ENCODE measurements at places on chromosomes 3 and 15.

DNA sequence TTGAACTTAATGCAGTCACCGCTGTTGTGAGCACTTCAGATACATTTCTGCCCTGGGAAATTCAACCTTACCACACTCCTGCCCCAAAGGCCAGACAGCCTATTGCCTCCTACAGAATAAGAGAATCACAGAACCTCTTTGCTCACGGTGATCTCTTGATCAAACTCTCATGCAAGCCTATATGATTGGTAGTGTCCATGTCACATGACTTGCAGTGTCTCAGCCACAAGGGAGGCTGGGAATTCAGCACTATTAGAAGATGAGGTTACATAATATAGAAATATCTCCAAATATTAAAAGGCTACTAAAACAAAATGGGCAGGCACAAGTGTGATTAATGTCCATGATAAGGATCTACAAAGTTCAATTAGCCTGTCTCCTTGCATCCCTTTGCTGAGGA, 3.8 kb upstream of the PCOLCE2 start:
- DNase-seq: no peak

- no peak for DNase-seq
These were observed 10.6 kb downstream of the RPS27L start for GRCh38 chr15:63146684-63147083.

DNA sequence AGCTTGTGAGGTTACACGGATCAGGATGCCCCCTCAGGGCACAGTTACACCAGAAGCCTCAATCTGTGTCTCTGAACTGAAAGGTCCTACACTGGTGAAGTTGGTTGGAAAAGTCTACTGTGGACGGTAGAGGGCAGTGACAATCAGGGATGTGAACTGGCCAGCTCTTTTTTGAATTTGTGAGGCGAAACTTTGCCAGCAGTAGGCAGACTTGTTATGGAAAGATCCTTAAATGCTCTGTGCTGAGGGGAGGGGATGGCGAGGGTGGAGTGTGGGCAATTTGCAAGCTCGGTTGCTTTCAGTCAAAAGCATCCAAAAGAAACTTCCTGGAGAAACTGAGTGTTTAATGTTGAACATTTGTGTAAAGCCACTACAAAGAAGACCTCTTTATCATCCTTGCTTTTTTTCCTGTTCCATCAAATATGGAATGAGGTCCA, 127.4 kb upstream of the ABHD17C start:
- DNase-seq: no peak

DNA sequence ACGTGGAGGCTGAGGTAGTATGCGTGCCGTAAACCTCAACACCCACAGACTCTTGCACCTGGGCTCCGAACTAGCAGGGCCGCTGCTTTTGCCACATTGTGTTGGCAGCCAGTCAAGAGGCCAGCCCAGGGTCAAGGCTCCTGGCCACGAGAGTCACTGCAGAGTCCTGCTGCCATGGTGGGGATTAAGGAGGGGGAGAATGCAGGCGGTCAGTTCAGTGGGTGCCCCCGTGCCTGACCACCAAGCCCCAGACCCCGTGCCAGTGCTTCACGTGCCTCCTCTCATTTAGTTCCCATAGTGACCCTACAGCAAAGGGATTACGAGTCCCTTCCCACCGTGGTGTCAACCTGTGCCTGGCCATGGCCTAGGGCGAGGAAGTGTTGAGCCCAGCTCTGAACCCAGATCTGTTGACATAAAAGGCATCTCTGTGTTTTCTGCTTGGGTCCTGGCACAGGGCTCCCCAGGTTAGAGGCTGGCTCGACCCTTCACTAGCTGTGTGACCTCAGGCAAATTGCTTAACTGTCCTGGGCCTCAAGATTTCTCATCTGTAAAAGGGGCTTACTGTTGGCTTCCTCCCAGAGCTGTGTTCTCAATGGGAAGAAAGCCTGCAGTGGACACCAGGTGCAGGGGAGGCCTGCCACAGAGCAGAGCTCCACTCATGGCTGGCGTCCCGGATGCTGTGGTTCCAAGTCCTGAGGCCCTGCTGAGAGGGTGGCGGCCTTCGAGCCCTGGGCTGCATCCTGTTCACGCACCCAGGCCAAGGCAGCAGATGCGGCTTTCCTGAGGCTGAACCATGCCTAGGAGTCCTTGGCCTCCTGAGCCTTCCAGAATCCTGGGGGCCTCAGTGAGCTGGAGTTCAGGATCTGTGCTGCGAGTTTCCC, 32.8 kb downstream of the FBLN2 start:
- DNase-seq: no peak

- DNase-seq: no peak
These were observed 43.7 kb upstream of the TUBGCP5 start for GRCh38 chr15:23083115-23083514.

DNA sequence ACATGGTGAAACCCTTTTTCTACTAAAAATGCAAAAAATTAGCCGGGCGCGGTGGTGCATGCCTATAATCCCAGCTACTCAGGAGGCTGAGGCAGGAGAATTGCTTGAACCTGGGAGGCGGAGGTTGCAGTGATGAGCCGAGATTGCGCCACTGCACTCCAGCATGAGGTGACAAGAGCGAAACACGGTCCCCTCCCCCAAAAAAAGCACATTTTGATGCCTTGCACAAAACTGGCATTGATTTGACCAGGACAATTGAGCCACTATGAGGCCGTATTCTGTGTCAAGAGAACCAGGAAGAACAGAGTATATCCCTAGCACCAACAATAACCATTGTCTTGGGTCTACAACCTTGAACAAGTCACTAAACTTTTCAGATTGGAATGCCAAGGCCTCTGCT, 50.6 kb downstream of the SH3BP5 start:
- no peak for DNase-seq

GRCh38 chr15:57422113-57422754, 45.9 kb downstream of the CGNL1 start:
- no peak for DNase-seq

- no peak for DNase-seq
These were observed 349.4 kb upstream of the SATB1 start for GRCh38 chr3:18774319-18775088.

- no peak for DNase-seq
These were observed 4.1 kb downstream of the MINAR1 start for GRCh38 chr15:79436037-79436780.

DNA sequence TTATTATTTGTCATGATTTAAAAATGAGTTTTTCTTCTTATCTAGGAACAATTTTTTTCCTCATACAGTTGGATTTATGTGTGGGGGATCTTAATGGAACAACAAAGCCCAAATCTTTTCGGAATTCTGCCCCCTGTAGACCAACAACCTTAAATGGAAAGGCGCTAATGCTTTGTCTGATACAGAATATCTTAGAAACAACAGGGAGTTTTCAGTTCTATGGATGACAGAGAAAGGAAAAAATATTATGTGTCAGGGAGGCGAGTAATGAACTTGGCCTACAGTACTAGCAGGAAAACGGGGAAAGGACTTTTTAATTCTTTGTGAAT, 592 bp downstream of the MOBP start:
- no peak for DNase-seq

GRCh38 chr3:130442284-130442683, 74.7 kb upstream of the COL6A6 start:
- no peak for DNase-seq

- DNase-seq: no peak
These were observed 27.6 kb downstream of the FAM3D start for GRCh38 chr3:58639001-58639400.

GRCh38 chr3:43779850-43780249, 89.1 kb downstream of the ABHD5 start:
- no peak for DNase-seq

GRCh38 chr15:78906316-78906620, 33.6 kb downstream of the MORF4L1 start:
- DNase-seq: peak; percentile 33

DNA sequence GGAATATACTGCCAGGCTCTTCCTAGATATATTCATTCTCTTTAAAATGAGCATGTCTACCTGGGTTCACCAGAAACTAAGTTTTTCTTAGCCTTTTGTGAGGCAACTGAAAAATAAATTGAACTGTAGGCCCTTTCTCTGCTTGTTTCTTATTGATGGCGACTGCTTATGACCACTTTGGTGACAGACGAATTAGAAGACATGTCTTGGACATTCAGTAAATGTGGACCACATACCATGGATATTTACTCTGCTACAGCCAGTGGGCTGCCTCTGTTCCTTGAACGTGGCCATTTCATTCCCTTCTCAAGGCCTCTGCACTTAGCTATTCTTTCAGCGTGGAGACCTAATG, 603 bp upstream of the SELENOK start:
- DNase-seq: no peak

- DNase-seq: no peak
These were observed 64.1 kb downstream of the TLE3 start for GRCh38 chr15:70033529-70034140.

DNA sequence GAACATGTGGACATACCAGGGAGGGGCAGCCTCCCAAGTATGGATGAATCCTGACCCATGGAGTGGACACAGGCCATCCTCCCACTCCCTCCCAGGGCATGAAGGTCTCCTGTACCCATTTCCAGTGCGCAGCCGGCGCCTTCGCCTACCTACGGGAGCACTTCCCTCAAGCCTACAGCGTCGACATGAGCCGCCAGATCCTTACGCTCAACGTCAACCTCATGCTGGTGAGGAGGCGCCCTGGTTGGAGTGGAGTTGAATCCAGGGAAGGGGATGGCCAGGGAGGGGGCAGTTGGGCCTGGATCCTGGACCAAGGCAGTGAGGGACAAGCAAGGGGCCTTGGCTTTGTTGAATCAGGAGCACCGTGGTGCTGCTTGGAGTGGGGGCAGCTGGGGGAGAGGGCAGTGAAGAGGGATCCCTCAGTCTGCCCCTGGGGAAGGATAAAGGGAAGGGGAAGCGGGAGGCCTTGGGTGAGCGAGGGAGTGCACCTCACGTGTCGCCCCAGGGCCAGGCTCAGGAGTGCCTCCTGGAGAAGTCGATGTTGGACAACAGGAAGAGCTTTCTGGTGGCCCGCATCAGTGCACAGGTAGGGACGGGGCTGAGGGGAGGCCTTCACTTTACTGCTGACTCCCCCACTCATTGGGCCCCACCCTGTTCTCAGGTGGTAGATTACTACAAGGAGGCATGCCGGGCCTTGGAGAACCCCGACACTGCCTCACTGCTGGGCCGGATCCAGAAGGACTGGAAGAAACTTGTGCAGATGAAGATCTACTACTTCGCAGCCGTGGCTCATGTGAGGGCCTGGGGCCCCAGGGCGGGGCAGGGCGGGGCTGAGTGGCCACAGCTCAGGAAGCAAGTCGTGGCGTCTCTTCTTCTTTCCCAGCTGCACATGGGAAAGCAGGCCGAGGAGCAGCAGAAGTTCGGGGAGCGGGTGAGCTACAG, 25.3 kb downstream of the PTPN23 start:
- DNase-seq: no peak

DNA sequence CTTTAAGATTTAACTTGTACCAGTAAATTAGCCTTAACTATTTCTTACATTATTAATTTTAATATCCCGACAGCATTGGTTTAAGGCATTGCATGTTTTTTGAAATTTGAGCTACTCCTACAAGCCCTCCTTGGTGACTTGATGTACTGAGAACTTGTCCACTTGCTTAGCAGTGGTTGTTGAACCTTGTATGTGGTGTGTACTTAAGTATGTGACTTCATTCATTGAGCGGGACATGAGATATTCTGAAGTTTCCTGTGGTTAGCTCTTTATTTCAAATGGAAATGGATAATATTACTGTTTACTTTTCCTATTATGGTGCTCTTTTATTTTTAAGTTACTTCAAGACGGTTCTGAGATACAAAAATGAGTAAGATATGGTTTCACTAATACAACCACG, 3.6 kb upstream of the COL6A5 start:
- no peak for DNase-seq

- no peak for DNase-seq
These were observed 140.4 kb downstream of the PCCB start for GRCh38 chr3:136390574-136390973.

Data from T1000 (cell line).